ENCODE measurements at places on chromosomes 3 and 15.

DNA sequence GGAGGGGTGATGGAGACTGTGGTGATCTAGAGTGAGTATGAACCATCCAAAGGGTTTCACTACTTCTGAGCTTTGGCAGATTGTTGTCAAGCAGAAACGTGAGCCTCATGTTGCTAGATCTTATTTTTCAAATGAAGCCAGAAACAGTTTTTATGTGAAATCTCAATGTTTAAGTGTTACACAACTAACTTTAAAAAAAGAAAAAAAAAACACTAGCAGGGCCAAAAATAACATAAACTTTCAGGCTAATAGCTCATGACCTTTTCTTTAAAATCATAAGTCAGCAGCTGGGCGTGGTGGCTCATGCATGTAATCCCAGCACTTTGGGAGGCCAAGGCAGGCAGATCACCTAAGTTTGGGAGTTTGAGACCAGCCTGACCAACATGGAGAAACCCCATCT lies 2.1 kb upstream of the HTR3D start:
- no peak for DNase-seq

DNA sequence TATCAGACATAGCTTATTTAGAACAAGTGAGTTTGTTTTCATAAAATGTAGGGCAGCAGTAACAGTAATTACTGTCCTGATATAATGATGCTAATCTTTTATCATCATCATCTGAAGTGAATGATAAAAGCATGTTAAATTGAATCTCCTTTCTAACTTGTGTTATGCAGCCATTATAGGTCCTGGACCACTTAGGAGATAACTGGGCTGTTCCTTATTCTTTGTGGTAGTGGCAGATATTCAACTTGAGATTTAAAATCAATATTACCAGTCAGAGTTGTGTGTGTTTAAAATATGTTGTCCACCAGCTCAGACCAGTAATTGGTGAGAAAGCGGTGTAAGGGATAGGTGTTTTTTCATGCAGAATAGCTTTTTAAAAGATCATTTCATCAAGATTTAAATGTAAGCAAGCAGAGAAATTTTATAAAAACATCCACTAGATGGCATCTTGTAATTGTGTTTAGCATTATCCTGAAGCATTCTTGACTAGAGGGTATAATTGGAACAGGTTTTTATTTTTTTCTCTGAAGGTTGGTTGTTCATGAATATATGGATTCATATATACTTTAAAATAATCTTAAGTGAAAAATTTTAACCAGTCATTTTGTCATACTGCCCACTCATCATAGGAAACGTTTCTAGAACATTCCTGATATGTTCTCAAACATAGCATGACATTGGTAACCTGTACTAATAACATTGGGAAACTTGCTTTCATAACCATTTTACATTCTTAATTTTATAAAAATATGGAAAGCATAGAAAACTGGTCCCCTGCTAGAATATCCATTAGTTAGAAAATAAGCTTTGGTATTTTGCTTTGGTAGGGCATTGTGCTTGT lies 153.9 kb downstream of the BBX start:
- DNase-seq, result no peak

DNA sequence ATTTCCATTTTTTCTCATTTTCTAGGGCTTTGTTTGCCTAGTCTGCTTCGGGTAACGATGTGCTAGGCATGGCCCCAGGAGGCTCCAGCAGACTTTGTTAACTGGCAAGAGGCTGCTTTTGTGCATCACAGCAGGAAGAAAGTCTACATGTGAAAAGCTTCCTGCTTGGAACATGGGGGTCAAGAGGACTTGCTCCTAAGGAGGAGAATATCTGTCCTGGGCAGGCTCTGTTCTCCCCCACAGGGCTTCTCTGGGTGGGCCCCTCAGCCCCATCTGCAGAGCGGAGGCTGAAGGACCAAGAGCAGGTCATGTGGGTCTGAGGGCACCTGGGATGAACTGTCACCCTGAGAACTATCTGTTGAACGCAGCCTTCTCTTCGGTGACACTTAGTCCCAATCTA lies 94.7 kb downstream of the CCNL1 start:
- DNase-seq, result no peak

GRCh38 chr3:146091397-146091796 lies 69.6 kb downstream of the PLOD2 start:
- DNase-seq, result no peak

GRCh38 chr3:184380185-184380626 lies 352 bp downstream of the CHRD start:
- DNase-seq, result no peak

- DNase-seq, result no peak
Measured at GRCh38 chr3:47661121-47661752, 82.6 kb upstream of the CSPG5 start.

GRCh38 chr3:52366527-52366926 lies 50.4 kb downstream of the DNAH1 start:
- no peak for DNase-seq

DNA sequence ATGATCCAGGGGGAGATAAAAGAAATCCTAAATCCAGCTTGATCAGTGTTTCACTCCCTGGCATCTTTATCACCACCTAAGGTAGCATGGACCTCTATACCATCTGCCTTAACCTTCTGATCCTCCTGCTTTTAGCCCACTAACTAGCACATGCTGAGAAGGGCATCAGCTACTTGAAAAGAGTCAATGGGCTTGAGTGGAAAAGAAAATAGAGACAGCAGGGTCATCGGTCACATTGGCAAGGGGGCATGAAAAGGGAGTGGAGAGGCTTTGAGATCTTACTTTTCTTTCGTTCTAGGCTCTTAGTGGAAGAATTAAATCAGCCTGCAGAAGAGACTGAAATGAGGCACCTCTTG lies 239 bp upstream of the ZFYVE19 start:
- no peak for DNase-seq

DNA sequence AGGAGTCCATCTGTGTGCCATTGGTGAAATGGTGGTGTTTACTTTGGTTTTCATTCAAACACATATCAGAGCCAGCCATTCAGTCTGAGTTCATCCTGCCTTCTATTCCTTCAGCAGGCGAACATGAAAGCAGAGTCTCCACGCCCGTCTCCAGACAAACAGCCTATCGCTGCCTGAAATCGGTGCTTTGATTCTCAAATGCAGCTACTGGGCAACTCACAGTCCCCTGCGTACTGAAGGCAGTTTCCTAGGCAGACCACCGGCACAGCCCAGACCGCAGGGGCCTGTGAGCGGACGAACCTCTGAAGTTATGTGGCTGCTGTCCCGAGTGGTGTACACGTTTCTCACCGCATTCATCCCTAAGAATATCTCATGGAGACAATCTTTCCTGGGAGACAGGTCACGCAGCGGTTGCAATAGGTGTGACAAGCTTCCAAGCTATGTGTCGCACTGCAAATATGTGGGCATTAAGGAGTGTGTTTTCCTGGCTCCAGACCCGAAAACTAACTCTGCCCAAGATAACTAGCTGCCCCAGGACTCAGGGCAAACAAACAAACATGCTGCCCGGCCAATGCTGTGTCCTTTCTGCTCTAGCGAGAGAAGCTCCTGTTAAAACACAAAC lies 16.9 kb upstream of the RYR3 start:
- DNase-seq, result no peak

DNA sequence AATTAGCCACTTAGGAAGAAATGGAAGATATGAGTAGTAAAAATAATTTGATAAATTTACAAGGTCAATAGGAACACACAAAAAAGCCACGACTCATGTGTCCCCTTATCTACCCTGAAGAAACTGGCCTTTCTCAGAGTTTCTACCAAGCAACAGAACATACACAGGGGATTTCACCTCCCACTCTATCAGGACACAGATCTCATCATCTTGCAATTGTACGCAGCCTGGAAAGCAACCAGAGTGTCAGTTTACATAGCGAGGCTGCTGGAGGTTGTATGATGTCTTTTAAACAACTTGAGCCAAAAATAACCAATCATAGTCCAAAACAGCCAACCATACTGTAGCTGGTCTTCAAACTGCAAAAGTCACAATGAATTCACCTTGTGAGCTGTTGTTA lies 19.7 kb upstream of the LMOD3 start:
- no peak for DNase-seq

DNA sequence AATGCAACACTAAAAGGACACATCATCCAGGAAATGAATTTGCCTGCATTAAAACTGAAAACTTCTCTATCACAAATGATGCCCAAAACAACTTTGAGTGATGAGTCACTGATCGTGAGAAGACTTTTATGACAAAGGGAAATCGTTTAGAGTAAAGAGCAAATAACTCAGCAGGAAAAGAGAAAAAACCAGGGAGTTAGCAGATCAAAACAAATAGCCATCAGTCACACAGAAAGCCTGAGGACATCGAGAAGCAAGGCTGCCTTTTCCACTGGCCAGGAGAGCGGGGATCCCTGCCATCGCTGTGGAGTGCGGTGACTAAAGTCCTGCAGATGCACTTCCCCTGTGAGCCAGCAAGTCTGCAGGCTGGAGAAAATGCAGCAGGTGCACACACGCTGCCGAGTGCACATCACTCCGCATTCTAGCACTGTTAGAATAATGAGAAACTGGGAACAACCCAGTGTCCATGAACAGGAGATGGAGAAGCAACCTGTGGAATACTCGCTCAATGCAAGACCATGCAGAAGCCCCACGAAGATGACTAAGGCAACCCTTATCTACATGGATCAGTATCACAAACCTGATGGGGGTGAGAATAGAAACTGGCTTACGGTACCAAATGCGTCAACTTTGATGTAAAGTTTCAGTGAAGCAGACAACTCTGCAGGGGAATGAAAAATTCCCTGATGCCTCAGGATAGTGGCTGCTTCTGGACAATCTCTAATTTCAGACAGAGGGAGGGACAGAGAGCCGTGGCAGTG lies 86.4 kb downstream of the NSMCE3 start:
- no peak for DNase-seq

- no peak for DNase-seq
Measured at GRCh38 chr3:60948488-60948887, 302.8 kb downstream of the FHIT start.

Data from CD4-positive, alpha-beta T cell treated with Interleukin-15 for 1 hour (primary cell).